ENCODE measurements at places on chromosomes 1 and 21.

- no peak for DNase-seq
These were observed 103.9 kb downstream of the EBNA1BP2 start for GRCh38 chr1:43067977-43068751.

DNA sequence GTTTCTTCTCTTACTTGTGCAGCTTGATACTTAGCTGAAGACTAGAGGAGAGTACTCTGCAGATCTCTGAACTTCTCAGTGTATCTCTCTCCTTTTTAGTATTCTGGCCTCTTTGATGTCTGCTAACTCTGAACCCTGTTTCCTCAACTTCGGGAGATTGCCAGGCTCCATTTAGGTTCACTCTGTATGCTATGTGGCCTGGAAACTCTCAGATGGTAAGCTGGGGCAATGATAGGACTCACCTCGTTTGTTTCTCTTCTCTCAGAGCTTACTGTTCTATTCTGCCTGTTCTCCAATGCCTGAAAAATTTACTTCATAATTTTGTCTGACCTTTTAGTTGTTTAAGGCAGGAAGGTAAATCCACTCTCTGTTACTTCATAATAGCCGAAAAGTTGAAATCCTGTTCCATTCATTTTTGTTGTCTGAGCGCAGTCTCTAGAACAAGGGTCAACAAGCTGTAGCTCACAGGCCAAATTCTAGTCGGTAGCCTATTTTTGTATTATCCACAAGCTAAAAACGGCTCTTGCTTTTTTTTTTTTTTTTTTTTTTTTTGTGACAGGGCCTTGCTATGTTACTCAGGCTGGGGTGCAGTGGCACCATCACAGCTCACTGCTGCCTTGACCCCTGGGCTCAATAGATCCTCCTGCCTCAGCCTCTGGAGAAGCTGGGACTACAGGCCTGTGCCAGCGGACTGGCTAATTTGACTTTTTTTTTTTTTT is 33.3 kb downstream of the ZMYM4 start:
- no peak overlapping the region for H3K27ac ChIP-seq
- peaks cover 4% of the 10 kb centered on the region for H3K36me3 ChIP-seq
- H3K27me3 ChIP-seq, result no peaks in the 10 kb centered on the region

DNA sequence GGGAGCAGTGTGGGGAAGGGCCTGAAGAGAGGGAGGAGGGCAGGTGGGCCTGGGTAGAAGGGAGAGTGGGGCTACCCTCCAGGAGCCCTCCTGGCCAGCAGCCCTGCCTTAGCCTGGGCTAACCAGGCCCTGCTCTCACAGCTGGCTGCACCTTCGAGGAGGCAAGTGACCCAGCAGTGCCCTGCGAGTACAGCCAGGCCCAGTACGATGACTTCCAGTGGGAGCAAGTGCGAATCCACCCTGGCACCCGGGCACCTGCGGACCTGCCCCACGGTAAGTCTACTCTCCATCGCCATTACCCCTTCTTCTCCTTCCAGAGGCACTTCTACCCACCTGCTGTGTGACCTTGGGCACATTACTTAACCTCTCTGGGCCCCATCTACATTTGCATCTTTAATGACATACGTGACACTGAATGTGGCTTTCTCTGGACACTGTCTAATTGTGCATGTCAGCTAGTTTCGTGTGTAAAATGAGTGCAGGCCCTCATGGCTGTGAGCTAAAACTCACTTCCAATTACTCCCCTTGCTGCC is 18.9 kb downstream of the PTPRU start:
- DNase-seq, result no peak
- no peak overlapping the region for H3K4me3 ChIP-seq
- H3K27me3 ChIP-seq, result peaks cover 30% of the 10 kb centered on the region
- no peak overlapping the region for H3K27ac ChIP-seq

GRCh38 chr1:195482137-195482536 is 1126.1 kb downstream of the KCNT2 start:
- no peaks in the 10 kb centered on the region for H3K4me1 ChIP-seq
- H3K36me3 ChIP-seq, result no peaks in the 10 kb centered on the region
- no peak overlapping the region for H3K4me3 ChIP-seq
- no peaks in the 10 kb centered on the region for H3K27me3 ChIP-seq
- H3K27ac ChIP-seq, result no peak overlapping the region
- no peak for DNase-seq

All from neural crest cell (in vitro differentiated cells).